ENCODE measurements at places on chromosomes 2 and 18.

DNA sequence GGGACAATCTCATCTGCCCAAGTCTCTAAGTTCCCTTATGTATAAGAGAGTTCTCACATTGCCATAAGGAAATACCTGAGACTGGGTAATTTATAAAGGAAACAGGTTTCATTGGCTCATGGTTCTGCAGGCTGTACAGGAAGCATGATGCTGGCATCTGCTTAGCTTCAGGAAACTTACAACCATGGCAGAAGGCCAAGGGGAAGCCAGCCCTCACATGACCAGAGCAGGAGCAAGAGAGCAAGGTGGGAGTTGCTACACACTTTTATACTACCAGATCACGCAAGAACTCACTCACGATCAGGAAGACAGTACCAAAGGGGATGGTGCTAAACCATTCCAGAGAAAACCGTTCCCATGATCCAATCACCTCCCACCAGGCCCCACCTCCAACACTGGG is 73.9 kb downstream of the PRKRA start:
- peak; percentile 16 for DNase-seq

DNA sequence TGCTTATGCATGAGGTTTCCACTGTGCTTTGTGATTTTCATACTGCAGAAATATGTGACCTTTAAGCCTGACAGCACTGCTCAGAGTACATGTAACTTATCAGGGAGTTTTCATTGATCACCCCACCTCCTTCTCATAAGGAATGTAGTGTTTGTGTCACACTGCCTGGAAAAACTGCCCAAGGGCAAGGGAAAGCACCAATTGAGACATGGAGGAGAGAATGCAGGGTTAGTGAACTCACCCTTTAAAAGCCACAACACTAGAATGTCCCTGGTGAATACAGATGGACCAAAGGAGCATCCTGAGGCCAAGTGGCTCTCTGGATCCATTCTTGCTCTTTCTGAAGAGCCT is 147.2 kb upstream of the SPATS2L start:
- no peak for DNase-seq

GRCh38 chr2:225006730-225007129 is 35.5 kb downstream of the DOCK10 start:
- no peak for DNase-seq

DNA sequence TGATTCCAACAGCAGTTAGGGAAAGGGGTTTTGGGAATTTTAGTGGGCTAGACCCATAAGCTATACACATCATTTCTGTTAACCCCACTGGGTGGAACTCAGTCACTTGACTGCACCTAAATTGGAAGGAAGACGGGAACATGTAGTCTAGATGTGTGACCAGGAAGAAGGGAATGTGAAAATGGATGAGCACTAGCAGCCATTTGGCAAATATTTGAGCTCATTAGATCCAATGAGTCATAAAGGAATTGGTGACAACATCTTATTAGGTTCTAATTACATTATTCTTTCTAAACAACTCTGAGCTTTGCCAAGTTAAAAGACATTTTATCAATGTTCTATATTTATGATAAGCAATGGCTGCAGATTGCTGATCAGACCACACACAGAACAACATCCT is 400.6 kb downstream of the IRS1 start:
- DNase-seq = no peak

GRCh38 chr2:232369126-232369951 is 9.2 kb upstream of the ALPP start:
- DNase-seq = no peak

DNA sequence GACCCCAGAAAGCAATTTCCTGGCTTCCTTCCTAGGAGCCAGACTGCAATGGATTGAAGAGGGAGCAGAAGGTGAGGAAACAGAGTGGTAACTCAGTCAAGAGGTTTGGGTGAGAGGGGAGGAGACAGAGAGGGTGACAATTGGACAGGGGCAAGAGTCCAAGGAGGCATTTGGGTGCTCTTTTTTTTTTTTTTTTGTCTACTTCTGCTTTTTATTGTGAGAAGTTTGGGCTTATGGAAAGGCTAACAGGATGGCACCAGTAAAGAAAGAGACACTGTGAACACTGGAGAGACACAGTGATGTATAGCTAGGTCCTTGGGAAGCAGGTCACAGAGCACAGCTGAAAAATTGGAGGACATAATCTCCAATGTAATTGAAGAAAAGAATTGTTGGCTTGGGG is 25.0 kb downstream of the CYBRD1 start:
- no peak for DNase-seq

DNA sequence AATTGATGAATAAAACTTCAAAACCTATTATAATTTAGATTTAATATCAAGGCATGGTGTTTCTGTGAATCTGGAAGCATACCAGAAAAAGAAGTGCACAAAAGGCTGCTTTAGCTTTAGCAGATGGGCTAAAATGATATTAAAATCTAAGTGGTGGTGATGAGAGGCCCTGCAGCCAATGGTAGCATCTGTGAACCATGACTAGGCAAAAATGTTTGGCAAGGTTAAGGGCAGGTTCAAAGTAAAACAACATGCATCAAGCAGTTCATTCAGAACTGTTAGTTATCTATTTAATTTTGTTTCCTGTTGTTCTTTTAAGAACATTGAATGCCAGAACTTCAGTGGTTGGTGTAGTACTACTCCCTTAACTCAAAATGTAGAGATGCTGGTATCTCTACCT is 1736.9 kb upstream of the CELF4 start:
- DNase-seq = no peak

- DNase-seq = peak; percentile 57
Measured at GRCh38 chr2:188997263-188997662, 23.1 kb downstream of the COL3A1 start.

DNA sequence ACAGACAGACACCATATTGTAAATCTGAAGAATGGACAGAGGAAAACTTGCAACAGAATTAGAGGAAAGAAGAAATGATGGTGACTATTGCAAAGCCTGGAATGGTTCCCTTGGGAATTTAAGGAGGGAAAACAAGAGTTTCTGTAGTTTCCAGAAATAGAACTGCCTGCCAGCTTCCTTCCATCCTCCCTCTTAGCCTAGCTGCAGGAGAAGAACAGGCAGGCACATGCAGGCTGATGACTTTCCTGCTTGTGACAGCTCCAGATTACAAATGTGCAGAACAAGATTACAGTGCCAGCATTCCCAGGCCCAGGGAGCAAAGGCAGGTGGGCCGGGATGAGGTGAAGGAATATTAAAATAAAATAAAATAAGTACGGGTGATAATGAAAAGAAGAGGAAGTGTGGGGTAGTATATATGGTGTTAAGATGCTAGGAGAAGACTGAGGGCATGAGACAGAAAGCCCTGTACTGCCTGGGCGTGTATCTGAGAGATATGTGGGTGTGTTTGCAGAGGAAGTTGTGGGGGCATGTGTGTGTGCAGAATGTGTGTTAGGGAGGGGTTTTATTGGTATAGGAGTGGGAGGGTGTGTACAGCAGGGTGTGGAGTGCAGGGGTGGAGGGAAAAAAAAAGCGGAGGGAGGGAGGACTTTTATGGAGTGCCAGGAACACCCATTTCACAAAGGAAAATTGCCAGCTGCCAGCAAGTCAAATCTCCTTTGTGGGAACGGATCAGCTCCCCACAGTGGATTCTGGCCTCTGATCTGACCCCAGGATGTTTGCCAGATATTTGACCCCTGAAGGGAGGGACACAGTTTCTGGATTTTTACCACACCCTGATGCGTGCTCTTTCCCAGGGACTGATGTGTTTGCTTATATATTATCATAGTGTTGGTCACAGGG is 43.9 kb upstream of the NEMP2 start:
- peak; percentile 63 for DNase-seq

GRCh38 chr2:5070257-5070656 is 621.9 kb upstream of the SOX11 start:
- DNase-seq = no peak

DNA sequence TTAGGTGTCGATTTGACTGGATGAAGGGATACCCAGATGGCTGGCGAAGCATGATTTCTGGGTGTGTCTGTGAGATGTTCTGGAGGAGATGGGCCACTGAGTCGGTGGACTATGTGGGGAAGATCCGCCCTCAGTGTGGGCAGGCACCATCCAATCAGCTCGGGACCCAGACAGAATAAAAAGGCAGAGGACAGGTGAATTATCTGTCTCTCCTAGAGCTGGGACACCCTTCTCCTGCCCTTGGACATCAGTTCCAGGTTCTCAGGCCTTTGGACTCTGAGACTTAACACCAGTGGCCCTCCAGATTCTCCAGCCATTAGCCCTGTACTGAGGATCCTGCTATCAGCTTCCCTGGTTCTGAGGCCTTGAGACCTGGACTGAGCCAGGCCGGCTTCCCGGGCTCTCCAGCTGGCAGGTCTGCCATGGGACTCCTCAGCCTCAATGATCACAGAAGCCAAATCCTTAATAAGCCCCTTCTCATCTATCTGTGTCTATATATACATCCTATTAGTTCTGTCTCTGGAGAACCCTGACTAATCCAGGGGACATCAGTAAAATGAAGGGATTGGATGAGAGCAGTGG is 11.7 kb downstream of the PROC start:
- DNase-seq = no peak

- no peak for DNase-seq
Measured at GRCh38 chr2:3628800-3629199, 29.2 kb upstream of the ALLC start.

- DNase-seq = no peak
Measured at GRCh38 chr2:218328294-218328693, 28.4 kb upstream of the CATIP start.

DNA sequence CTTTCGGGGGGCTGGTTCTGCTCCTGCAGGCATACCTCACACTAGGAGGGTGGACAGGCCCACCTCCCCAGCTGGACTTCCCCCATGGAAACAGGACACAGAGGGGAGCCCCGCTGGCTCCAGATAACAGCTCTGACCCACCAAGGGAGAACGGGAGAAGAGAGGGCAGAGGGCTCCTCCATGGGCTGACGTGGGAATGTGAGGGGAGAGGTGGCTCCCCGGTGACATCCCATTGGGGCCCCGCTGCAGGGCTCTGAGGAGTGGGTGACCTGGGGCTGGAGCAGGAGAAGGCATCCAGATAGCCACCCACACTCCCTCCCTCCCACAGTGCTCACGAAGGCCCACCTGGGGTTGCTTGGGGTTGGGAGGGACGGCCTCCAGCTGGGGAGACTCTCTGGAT is 45.9 kb downstream of the FBLN7 start:
- DNase-seq = no peak

- no peak for DNase-seq
Measured at GRCh38 chr2:108958002-108958401, 31.0 kb downstream of the EDAR start.

DNA sequence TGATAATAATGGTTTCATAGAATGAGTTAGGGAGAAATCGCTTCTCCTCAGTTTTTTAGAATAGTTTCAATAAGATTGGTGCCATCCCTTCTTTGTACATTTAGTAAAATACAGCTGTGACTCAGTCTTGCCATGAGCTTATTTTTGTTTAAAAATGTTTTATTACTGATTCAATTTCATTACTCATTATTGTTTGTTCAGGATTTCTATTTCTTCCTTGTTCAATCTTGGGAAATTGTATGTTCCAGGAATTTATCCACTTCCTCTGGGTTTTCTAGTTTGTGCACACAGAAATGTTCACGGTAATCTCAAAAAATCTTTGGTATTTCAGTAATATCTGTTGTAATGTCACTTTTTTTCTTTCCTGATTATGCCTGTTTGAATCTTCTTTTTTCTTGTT is 371.5 kb upstream of the SETBP1 start:
- DNase-seq = peak; percentile 60

DNA sequence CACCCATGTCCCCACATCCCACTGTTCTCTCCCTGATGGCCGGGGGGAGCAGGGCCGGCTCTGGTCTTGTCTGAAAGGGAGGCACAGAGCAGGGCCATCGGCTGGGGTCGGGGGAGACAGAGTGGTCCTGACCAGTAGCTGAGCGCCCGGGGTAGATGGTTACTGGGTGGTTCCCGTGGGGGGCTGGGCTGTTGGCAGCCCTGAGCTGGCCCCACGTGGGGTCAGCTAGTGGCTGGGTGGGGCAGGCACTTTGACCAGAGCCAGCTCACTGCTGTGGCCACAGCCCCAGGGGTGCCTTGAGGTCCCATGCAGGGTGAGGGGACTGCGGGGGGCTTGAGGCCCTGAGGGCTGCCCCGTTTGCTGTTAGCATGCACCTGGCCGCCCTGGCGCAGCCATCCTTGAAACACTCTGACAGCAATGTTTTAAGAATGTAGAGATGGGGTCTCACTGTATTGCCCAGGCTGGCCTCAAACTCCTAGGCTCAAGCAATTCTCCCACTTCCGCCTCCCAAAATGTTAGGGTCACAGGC is 12.3 kb upstream of the NEU4 start:
- DNase-seq = no peak

DNA sequence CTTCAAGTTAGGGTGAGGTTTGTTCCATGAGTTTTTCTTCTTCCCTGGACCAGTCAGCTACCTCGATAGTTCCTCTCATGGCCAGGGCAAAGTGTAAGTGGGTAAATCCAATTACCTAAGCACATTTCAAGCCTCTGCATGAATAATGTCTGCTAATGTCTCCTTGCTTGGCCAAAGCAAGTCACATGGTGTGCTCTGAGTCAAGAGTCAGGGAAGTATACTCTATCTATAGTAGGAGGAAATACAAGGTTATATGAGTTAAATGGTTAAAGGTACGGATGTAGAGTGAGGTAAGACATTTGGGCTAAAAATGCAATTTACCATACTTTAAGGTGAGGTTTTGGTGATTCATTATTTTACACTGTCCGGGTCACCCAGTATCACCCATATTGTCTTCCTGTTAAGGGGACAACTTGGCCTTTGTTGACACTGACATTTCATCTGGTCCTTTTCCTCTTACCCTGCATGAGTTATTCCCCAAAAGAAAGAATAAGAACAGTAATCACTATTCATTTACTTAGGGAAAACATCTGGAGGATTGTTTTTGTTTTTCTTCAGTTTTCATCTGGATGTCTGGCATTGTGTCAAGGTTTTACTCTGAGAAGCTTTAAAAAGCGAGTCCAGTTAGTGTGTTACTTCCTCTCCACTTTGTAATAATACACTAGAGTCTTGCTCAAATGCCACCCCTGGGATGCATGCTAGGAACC is 405.5 kb downstream of the RND3 start:
- peak; percentile 62 for DNase-seq

GRCh38 chr2:216151313-216152025 is 42.3 kb downstream of the XRCC5 start:
- DNase-seq = peak; percentile 36

DNA sequence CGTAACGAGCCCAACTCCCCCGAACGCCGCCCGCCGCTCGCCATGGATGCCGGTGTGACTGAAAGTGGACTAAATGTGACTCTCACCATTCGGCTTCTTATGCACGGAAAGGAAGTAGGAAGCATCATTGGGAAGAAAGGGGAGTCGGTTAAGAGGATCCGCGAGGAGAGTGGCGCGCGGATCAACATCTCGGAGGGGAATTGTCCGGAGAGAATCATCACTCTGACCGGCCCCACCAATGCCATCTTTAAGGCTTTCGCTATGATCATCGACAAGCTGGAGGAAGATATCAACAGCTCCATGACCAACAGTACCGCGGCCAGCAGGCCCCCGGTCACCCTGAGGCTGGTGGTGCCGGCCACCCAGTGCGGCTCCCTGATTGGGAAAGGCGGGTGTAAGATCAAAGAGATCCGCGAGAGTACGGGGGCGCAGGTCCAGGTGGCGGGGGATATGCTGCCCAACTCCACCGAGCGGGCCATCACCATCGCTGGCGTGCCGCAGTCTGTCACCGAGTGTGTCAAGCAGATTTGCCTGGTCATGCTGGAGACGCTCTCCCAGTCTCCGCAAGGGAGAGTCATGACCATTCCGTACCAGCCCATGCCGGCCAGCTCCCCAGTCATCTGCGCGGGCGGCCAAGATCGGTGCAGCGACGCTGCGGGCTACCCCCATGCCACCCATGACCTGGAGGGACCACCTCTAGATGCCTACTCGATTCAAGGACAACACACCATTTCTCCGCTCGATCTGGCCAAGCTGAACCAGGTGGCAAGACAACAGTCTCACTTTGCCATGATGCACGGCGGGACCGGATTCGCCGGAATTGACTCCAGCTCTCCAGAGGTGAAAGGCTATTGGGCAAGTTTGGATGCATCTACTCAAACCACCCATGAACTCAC is 673 bp downstream of the PCBP1 start:
- peak; percentile 58 for DNase-seq

Measured in fibroblast of pulmonary artery (primary cell).